ENCODE measurements at places on chromosomes 1 and 21.

- no peak for DNase-seq
Measured at GRCh38 chr1:170146720-170147263, 1.0 kb downstream of the NTMT2 start.

DNA sequence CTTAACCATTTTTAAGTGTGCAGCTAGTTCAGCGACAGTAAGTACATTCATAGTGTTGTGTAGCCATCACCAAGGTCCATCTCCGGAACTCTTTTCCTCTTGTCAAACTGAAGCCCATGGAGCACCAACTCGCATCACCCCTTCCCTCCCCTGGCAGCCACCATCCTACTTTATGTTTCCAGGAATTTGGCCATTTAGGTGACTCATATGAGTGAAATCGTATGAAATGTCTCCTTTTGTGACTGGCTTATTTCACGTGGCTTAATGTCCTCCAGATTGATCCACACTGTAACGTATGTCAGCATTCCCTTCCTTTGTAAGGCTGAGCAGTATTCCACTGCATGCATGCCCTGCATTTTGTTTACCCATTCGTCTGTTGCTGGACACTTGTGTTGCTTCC is 2.5 kb downstream of the COL6A2 start:
- no peak for DNase-seq

GRCh38 chr1:162487241-162487640 is 10.4 kb upstream of the UHMK1 start:
- DNase-seq: no peak

DNA sequence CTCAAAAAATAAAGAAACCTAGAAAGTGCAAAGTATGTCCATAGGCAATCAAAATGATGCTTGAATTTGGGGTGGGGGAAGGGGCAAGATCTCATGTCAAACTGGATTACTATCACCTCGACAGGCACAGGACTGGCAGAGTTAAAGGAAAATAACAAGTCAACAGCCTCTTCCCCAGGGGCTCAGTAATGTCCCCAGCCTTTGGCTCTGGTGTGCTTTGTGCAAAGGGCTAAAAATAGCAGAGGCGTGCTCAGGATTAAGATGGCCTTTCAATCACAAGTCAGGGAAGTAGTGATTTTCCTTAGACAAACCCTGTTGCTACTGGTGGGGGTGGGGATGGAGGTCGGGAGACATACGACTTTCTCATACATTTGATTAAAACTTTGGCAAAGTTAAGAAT is 63.5 kb upstream of the OLIG2 start:
- no peak for DNase-seq

GRCh38 chr1:98210064-98210463 is 289.2 kb upstream of the DPYD start:
- no peak for DNase-seq

DNA sequence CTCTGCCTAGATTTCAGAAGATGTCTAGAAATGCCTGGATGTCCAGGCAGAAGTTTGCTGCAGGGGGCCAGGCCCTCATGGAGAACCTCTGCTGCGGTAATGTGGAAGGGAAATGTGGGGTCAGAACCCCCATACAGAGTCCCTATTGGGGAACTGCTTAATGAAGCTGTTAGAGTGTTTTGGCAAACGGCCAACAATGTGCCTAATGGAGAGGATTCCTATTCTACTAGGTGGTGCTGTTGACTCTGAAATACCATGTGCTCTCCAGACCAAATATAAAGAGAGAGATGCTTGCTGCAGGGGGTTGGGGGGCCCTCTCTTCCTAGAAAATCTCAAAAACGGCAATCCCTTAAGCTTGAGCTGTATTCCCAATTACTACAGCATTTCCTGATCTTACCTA is 57.1 kb upstream of the DR1 start:
- DNase-seq: no peak

GRCh38 chr21:35189077-35189863 is 140.2 kb upstream of the RUNX1 start:
- DNase-seq: no peak

- DNase-seq: no peak
Measured at GRCh38 chr1:186679924-186680244, 339 bp downstream of the PTGS2 start.

- DNase-seq: no peak
Measured at GRCh38 chr1:107171333-107171732, 30.5 kb downstream of the NTNG1 start.

- peak; percentile 53 for DNase-seq
Measured at GRCh38 chr1:92310185-92310597, 11.3 kb downstream of the RPAP2 start.

DNA sequence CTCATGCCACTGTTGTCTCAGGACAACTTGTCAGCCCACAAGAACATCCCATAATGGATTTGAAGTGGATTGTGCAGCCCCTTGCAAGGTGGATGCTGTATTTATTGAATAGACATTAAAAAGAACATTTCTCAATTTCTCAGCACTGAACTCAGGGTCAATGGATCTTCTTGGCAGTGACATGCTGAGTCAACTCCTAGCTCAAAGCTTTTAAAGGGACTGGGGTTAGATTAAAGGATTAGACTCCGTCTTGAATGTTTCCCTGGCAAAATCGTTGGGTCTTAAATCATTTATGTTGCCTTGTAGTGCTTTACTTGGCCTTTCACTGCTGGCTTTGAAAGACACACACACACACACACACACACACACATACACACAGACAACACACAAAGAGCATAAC is 221.6 kb upstream of the PBX1 start:
- no peak for DNase-seq

DNA sequence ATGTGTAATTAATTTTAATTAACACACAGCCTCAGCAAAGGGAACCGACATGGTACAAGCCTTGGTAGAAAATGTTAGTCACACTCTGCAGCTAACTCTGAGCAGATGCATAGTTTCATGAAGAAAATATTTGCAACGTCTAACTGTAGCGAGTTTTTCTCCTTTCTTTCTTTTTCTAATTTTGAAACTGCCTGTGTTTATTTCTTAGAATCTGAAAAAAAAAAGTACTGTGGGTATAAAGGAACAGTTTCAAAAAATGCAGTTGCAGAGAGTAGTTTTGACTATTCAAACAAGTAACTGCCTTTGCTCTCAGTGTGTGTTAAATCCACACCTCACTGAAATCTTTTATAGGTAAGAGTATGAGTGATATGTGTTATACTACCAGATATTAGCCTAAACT is 149.9 kb upstream of the C1orf105 start:
- no peak for DNase-seq

DNA sequence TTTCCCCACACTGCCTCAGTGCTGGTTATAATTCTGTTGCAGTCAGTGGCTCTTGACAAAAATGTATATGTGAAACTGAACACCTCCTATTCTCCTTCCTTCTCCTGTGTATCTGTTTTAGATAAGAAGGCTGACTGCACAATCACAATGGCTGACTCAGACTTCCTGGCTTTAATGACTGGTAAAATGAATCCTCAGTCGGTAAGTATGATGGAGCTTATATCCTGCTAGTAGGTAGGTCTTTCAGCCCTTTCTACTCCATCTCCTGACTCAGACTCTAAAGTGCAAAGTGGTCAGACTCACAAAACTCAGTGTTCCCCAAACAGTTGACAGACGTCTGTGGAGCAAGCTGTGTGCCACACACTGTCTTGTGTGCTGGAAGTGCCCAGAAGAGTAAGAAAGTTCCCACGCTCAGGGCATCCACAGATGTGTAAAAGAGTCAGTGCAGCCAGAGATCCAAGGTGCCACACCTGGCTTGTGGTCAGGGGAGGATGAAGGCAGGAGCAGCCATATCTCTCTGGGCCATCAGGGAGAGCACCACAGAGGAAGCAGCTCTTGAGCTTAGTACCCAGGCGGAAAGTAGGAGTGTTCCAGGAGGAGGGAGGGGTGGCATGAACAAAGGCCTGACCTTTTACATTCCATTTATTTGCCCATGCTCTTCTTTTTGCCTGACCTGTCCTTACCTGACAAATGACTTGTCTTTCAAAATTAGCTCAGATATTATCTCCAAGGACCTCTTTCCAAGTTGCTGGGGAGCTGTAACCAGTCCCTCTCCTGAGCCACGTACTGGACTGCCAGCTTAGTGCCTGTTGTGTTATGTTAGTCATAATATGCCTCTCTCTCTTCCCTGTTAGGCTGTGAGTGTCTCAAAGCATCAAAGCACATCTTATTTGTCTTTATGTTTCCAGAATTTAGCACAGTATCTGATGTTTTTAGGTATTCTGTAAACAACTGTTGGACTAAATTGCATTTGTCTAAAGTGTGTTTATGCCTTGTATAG is 14.0 kb upstream of the PODN start:
- no peak for DNase-seq

DNA sequence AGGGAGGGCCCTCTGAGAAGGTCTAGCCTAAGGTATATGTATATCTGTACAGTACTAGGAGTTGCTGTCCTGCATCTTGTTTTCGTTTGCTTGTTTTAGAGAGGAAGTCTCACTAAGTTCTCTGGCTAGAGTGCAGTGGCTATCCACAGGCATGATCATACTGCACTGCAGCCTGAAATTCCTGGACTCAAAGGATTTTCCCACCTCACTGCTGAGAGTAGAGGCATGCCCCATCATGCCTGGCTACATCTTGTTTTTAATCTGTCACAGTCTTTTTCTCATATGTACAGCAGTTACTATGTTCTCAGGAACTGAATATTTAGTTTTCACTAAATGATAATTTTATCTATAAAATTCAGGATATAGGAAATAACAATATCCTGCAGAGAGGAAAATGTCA is 15.3 kb upstream of the PYHIN1 start:
- DNase-seq: no peak

GRCh38 chr1:1680912-1681273 is 11.7 kb downstream of the SLC35E2B start:
- no peak for DNase-seq

GRCh38 chr1:245995474-245995873 is 511.6 kb downstream of the SMYD3 start:
- no peak for DNase-seq

DNA sequence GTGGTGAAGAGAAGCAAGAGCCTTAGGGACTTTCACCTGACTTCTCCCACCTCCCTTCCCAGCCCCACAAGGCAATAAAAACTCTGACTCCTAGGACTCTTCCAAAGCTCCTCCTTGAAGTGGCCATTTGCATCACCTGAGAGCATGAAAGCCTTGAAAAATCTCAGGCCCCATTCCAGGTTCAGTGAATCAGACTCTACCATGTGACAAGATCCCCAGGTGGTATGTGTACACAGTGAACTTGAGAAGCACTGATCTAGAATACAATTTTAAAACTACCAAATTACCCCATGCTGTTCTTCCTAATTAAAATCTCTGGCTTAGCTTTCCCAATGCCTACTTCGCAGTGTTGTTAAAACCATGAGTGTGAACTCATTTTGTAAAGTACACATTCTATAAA is 195.1 kb upstream of the SAMSN1 start:
- no peak for DNase-seq

DNA sequence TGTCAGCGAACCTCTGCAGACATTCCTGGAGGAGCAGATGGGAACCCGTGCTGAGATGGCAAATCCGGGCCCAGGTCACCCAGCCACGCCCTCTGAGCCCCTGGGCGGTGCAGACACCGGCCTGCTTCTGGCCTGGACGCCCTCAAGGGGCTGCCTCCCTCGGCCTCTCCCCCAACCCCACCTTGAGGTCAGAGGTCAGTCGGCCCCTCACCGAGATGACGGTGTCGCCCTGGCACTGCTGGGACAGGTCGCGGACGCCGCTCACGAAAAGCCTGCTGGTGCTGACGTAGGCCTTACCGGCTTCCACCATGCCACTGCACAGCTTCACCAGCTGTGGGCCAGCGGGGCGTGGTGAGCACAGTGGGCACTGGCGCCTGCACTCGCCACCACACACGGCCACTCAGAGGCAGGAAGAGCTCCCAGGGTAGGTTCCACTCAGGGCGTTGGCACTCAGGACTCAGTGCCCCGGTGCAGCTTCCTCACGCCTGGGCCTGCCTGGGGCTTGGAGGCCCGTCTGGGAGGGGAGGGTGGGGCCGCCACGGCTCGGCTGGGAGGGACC is 4.7 kb downstream of the ACAP3 start:
- DNase-seq: no peak

Measured in CD4-positive, CD25-positive, alpha-beta regulatory T cell (primary cell).